Inflammatory macrophage (primary cell): ENCODE measurements at places on chromosomes 1 and 21.

DNA sequence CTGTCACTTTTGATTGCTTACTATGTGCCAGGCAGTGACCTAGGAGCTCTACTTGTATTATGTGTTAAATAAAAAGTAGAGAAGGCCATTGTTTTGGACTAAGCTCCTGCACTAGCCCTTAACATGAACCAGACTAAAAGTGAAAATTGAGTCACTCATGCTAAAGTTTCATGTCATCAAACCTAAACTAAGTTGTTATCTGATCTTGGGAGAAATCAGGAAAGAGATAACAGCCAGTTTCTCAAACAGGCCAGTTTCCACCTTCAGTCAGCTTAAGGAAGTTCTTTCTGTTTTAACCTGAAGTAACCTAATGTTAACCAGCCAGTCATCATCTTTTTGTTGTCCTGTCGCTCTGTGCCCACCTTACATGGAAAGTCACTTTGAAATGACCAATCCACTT, 102.1 kb upstream of the MARK1 start:
- DNase-seq, result no peak

DNA sequence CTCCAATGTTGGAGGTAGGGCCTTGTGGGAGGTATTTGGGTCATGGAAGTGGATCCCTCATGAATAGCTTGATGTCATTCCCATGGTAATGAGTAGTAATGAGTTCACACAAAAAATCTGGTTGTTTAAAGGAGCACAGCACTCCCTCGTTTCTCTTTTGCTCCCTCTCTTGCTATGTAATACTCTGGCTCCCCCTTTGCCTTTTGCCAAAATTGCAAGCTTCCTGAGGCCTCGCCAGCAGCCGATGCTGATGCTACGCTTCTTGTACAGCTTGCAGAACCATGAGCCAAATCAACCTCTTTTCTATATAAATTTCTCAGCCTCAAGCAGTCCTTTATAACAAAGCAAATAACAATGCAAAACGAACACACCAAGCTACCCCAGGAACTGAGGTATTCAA, 80.9 kb downstream of the LHX9 start:
- no peak for DNase-seq

DNA sequence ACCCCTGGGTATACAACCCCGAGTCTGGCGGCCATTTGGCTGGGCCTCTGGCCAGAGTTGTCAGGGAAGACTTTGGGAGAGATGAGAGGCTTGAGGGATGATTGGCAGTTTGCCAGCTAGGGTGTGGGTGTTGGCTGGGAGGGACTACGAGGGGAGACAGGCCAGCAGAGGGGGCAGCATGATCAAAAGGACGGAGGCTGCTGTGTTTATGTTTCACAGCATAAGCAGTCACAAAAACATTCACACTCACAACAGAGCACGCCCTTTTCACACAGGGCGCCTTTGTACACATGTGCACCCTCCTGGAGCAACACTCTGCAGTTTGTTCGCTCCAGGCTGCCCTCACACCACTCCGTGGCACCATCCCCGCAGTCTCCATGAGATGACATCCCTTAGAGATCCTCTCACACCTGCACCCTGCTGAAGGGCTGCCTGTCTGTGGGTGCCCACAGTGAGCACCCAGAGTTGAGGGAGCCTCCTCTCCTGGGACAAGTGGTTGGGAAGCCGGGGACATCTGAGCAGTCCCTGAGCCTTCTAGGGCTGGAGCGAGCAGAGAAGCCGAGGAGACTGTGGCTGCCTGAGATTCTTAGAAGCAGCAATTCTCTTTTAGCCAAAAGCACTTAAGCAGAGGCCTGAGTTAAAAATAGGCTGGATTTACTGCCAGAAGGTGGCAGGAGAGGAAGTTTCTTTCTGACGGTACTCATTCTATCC, 15.4 kb downstream of the EFNA3 start:
- peak; percentile 27 for DNase-seq

DNA sequence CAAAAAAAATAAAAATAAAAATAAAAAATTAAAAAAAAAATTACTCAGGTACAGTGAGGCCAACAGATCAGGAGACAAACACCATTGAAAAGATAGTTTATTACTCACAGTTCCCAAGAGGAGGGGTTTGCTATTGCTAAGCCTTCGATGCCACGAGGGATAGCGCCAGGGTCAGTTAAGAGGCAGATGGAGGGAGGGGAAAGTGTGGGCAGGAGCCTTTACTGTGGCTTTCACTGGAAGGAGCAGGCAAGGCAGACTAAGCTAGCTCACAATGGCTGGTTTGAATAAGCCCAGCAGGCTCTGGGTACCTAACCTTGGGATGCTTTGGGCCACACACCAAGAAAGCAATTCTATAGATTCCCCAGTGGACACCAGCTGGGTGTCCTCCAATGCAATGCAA, 12.7 kb upstream of the RNF187 start:
- DNase-seq, result no peak

- no peak for DNase-seq
These were observed 27.2 kb upstream of the NFIA start for GRCh38 chr1:61055110-61055614.

- no peak for DNase-seq
These were observed 31.7 kb downstream of the WNT3A start for GRCh38 chr1:228038387-228039005.

- DNase-seq, result no peak
These were observed 48.8 kb downstream of the XPR1 start for GRCh38 chr1:180680558-180681144.

- DNase-seq, result no peak
These were observed 10.4 kb downstream of the CAMTA1 start for GRCh38 chr1:6795661-6796060.
